ENCODE measurements at places on chromosomes 2 and 18. TPM values are rescaled to one million over a fixed set of nuclear protein-coding genes. Genes with fewer than 3 reads are reported as not detected.

GRCh38 chr2:127649684-127650040 lies 3.7 kb downstream of the GPR17 start:
- peak; percentile 87 for DNase-seq
- no peak overlapping the region for H3K4me3 ChIP-seq
- no peak overlapping the region for H3K27ac ChIP-seq
- peaks cover 9% of the 10 kb centered on the region for H3K4me1 ChIP-seq
- H3K27me3 ChIP-seq: no peaks in the 10 kb centered on the region

SCLY gene
- 35.9 TPM for total RNA-seq

DNA sequence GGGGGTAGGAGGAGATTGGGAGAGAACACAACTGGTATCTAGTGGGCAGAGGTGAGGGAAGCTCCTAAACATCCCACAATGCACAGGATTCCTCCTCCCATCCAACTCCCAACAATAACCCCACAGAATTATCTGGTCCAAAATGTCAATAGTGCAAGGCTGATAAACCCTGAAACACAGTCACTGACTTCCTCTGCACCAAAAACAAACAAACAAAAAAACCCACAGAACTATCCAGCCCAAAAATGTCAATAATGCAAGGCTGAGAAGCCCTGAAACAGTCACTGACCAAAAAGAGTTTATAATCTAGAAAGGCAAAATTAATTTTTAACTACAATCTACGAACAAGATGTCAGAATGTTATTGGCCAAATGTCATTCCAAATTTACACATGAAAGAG lies 9.8 kb downstream of the TMX3 start:
- no peaks in the 10 kb centered on the region for H3K4me1 ChIP-seq
- H3K36me3 ChIP-seq: peaks cover 28% of the 10 kb centered on the region
- no peak overlapping the region for H3K4me3 ChIP-seq
- no peak overlapping the region for H3K27ac ChIP-seq
- DNase-seq: no peak

EMILIN2 gene
- 0.06 TPM for total RNA-seq

DNA sequence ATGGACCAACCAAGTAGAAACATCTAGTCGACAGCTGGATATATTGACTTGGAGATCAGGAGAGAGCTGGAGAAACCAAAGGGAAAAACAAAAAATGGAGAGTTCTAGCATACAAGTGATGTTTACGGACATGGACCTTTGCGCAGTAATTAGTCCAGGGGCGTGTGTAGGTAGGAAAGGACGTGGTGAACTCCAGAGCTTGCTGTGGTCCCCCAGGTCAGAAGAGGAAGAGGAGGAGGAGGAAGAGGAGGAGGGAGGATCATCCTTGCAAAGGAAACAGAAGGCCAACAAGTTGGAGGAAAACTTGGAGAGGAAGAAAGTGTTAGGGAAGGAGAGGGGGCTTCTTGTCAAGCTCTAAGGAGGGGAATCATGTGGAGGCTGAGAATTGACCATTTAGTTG lies 17.5 kb downstream of the TRAF3IP1 start:
- no peak for DNase-seq
- peaks cover 2% of the 10 kb centered on the region for H3K36me3 ChIP-seq
- no peaks in the 10 kb centered on the region for H3K27me3 ChIP-seq
- H3K4me3 ChIP-seq: no peak overlapping the region
- H3K27ac ChIP-seq: no peak overlapping the region

NOTO gene
- total RNA-seq: not detected

DNA sequence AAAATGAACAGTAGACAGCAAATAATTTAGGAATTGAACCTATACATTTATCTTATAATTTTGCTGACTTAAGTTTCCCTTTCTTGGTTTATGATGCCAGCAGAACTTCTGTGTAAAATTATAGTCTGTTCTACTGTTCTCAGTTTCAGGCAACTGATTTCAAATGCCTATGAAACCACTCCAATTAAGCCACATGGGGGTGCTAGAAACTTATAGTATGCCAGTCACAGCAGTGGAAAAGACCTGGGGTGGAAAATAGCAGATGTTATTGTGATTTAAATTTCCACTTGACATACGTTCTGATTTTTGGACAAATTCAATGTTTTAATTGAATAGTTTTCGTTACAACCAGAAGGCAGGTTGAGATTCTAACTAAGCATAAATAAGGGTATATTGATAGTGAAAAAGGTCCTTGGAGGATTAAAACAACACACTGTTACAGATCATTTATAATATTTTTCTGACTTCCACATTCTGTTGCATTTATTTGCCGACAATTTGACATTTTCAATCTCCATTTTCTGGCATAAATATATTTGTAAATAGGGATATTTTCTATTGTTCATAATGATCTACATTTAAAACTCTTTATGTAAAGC lies 61.4 kb downstream of the CPS1 start:
- H3K4me3 ChIP-seq: no peak overlapping the region
- peak; percentile 30 for DNase-seq
- no peaks in the 10 kb centered on the region for H3K36me3 ChIP-seq
- H3K4me1 ChIP-seq: no peaks in the 10 kb centered on the region

CHST10 gene
- 20.0 TPM for total RNA-seq

DNA sequence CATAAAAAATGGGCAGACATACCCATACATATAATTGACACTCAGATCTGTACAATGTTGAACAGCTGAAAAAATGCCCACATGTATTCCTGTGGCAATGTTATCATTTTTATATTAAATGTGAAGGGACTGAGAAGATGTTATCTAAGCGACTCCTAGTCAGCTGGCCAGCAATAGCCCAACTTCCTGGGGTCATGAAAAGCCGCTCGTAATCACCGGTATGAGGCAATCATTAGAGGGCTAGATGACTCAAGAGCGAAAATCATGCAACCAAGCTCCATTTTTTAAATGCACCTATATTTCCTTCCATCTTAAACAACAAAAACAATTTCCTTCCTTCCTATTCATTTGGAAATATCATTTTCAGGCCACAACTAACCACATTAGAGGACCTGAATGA lies 274.6 kb upstream of the CCDC68 start:
- peaks cover 4% of the 10 kb centered on the region for H3K36me3 ChIP-seq
- no peak overlapping the region for H3K4me3 ChIP-seq

- H3K4me1 ChIP-seq: 0 out of 2 replicates have a peak, but pooled peaks cover 11% of the 10 kb centered on the region
- no peaks in the 10 kb centered on the region for H3K36me3 ChIP-seq
- H3K4me3 ChIP-seq: no peak overlapping the region
- H3K27ac ChIP-seq: no peak overlapping the region
- H3K27me3 ChIP-seq: no peaks in the 10 kb centered on the region
Observed at GRCh38 chr2:146927080-146927711, 917.6 kb upstream of the ACVR2A start.
